Thoracic aorta (tissue), 2 donors: ENCODE measurements at places on chromosomes 1 and 21.

DNA sequence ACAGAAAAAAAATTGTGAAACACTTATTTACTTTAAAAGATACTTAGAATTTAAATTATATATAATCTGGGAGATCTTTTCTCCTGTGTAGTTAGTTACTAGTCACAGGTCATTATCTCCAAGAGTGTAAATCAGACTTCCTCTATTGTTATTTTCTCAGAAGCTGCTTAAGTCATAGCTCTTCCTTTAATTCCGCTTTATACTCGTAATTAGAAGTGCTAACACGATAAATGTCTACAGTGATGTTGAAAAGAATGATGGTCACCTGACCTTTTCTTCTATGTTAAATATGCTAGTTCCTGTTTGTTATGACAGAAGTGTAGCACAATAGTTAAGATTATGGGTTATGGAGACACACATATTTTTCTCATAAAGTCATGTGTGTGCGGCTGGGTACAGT, 123.6 kb downstream of the TGFB2 start:
- H3K4me1 ChIP-seq, result peaks cover 34% of the 10 kb centered on the region
- no peak for DNase-seq
- no peak overlapping the region for H3K27ac ChIP-seq
- H3K4me3 ChIP-seq, result no peak overlapping the region

DNA sequence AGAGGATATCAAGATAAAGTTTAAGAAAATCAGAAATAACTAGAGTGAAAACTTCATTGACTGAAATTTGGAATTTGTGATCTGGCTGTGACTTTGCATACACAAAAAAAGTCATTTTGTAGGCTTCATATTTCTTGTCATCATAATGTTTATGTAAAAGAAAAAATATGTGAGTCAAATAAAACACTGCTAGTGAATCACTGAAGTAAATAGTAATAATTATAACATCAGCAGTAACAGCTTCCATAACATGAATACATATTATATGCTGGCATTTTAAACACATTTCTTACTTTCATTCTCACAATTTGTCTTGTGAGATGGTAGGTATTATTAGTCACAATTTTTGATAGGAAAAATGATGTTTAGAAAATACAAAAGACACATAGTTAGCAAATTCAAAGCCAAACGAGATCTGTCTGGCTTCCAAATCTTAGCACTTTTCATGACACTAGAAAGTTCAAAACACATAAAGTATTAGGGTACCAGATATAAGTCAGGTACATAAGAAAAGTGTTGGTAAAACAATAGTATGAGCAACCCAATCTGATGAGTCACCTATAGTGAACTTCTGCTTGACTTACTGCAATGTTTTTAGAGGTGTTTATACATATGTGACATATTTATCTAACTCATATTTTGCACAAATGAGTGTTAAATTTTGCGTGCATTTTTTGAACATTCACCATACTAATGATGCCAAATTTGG, 241.0 kb upstream of the SNX7 start:
- DNase-seq, result no peak
- no peaks in the 10 kb centered on the region for H3K27me3 ChIP-seq
- H3K27ac ChIP-seq, result no peak overlapping the region

GRCh38 chr1:245772325-245772724, 617.5 kb downstream of the KIF26B start:
- H3K27me3 ChIP-seq, result no peaks in the 10 kb centered on the region
- DNase-seq, result no peak
- no peaks in the 10 kb centered on the region for H3K4me1 ChIP-seq
- H3K36me3 ChIP-seq, result no peaks in the 10 kb centered on the region
- H3K27ac ChIP-seq, result no peak overlapping the region

DNA sequence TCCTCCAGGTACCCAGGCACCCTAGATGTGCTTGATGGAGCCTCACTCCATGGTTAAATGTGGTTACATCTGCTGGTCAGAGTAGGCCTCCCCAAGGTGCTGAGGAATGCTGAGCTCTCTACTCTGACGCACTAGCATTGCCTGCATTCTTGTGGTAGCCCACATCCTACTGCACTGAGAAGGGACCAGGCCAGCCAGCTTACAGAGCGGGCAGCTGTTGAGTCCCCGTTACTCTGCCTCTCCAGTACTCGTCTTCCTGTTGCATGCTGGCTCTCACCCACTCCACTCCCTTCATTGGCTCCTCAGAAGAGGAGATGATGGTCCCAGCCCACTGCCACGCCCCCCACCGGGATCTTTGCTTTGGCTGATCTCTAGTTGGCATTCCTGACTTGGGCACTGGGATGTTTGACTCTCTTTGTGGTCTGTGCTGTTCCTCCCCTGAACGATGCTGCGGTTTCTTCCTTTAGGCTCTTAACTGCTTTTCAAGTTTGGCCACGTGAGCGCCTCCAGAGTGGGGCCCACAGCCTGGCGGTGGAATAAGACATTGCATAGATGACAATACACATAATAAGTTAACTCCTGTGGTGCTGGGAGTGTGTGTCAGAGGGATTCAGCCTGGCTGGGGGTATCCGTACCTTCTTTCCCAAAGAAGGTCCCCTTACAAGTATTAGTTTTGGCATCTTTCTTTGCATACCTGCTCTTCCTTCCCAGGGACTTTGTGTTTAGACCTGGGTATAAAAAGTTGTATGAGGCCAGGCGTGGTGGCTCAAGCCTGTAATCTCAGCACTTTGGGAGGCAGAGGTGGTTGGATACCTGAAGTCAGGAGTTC, 18.6 kb downstream of the AZIN2 start:
- no peaks in the 10 kb centered on the region for H3K27me3 ChIP-seq
- DNase-seq, result no peak
- H3K27ac ChIP-seq, result peak overlapping the region; percentile 5
- H3K36me3 ChIP-seq, result no peaks in the 10 kb centered on the region
- H3K4me1 ChIP-seq, result no peaks in the 10 kb centered on the region

GRCh38 chr1:114696810-114697209, 1.5 kb upstream of the AMPD1 start:
- H3K36me3 ChIP-seq, result no peaks in the 10 kb centered on the region
- no peak overlapping the region for H3K4me3 ChIP-seq
- no peak overlapping the region for H3K27ac ChIP-seq
- no peaks in the 10 kb centered on the region for H3K4me1 ChIP-seq

GRCh38 chr1:234726359-234726943, 116.5 kb upstream of the IRF2BP2 start:
- peak overlapping the region; percentile 96 for H3K27ac ChIP-seq
- no peak for DNase-seq
- no peaks in the 10 kb centered on the region for H3K27me3 ChIP-seq
- H3K36me3 ChIP-seq, result no peaks in the 10 kb centered on the region
- no peak overlapping the region for H3K4me3 ChIP-seq
- peaks cover 57% of the 10 kb centered on the region for H3K4me1 ChIP-seq

DNA sequence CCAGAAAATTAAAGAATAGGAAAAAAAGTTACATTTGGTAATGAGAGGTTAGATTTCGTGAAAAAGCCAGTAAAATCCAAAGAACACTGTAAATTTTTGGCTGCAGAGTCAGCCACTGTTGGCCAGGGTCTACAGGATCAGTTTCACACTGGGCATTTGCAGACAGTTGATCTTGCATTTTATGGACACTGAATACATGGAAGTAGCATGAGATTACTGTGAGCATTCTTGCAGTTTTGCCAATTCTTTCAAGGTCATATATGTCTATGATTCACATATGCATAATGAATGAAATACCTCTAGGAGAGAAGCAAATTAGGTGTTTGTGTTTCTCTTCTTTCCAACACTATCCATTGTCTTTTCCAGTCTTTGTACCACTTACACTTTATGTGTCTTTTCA, 200.8 kb upstream of the DPYD start:
- no peaks in the 10 kb centered on the region for H3K4me1 ChIP-seq
- H3K4me3 ChIP-seq, result no peak overlapping the region
- DNase-seq, result no peak
- H3K27me3 ChIP-seq, result no peaks in the 10 kb centered on the region

DNA sequence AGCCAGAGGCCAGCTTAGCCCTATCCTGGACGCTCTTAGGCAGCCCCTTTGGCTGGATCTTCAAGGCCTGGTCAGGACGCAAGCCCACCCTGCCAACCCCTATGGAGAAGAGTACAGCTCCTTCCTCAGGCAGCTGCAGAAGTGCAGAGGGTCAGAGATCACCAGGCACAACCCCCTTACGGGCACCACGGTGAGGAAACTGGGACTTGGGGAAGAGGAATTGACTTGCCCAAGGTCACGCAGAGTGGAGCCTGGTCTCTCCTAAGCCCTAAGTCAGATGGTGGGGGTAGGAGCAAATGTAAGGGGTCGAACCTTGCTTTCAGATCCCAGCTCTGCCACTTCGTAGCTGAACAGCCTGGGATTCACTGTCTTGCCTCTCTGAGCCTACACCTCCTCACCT, 3.7 kb downstream of the E2F2 start:
- no peaks in the 10 kb centered on the region for H3K36me3 ChIP-seq
- H3K27me3 ChIP-seq, result no peaks in the 10 kb centered on the region
- H3K4me1 ChIP-seq, result peaks cover 26% of the 10 kb centered on the region
- no peak overlapping the region for H3K4me3 ChIP-seq
- no peak overlapping the region for H3K27ac ChIP-seq
- no peak for DNase-seq

DNA sequence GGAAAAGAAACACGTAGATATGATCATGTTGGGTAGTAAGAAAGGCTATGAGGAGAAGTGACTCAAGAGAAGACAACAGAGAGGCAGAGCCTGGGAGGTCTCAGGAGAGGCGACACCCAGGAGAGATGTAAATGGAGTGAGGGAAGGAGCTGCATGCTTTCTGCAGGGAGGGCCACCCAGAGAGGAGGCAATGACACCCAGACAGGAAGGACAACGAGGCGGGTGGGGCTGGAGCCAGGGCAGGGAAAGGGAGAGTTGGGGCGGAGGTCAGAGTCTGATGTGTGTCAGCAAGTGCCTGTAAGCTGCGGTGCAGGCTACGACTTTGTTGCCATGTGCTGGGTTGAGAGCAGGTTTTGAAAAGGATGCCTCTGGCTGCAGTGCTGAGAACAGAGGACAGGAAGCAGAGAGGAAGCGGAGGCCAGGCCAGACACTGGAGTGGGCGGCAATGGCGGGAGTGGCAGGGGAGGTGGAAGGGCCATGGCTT, 31.3 kb downstream of the SLC1A7 start:
- no peak overlapping the region for H3K27ac ChIP-seq
- DNase-seq, result no peak
- H3K27me3 ChIP-seq, result no peaks in the 10 kb centered on the region
- H3K4me3 ChIP-seq, result no peak overlapping the region
- peaks cover 47% of the 10 kb centered on the region for H3K4me1 ChIP-seq

- H3K4me3 ChIP-seq, result no peak overlapping the region
- no peaks in the 10 kb centered on the region for H3K4me1 ChIP-seq
- no peaks in the 10 kb centered on the region for H3K27me3 ChIP-seq
- no peak overlapping the region for H3K27ac ChIP-seq
- no peak for DNase-seq
Observed at GRCh38 chr21:20108016-20108415, 890.2 kb upstream of the NCAM2 start.

DNA sequence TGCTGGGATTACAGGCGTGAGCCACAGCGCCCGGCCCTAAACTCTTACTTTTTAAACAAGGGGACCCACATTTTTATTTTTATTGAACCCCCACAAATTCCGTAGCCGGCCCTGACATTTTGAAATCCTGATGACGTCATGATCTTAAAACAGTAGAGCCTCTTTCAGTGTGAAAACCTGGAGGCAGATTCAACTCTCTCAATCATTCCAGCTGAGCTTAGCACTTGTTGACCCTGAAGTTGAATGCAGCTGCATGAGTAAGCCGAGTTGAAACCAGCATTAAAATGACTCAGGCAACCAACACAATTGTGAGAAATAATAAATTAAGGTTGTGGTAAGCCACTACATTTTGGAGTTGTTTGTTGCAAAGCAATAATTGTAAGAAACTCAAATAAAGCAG, 93.9 kb upstream of the ADGRL4 start:
- no peaks in the 10 kb centered on the region for H3K27me3 ChIP-seq
- H3K4me3 ChIP-seq, result no peak overlapping the region
- H3K4me1 ChIP-seq, result peaks cover 6% of the 10 kb centered on the region
- no peaks in the 10 kb centered on the region for H3K36me3 ChIP-seq

DNA sequence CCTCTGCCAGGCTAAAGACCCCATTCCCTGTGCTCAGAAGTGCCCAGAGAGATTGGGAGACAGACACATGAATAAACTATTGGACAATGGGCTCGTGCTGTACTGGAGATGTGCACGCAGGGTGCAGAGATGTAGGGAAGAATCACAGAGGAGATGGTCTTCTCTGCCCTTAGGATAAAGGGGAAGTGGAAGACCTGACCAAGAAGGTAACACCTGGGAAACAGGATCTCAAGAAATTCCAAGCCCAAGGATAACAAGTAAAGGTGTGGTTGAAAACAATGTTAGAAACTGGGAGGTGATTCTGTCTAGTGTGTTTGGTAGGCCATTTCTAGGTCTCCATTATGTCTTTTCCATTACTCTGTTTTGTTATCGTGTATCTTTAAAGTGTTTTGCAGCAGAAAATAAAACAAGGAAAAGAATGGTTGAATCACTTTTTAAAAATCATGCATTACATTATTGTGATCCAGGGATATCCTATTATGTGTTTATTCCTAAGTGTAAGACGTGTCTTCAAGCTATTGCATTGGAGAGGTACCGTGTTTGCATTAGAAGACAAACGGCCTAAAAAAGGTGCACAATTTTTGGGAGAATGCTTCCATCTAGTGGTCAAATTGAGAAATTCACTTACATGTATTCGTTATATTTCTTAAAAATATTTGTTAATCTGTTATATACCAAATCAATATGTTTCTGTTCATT, 40.8 kb upstream of the KCTD3 start:
- no peak overlapping the region for H3K27ac ChIP-seq
- H3K36me3 ChIP-seq, result no peaks in the 10 kb centered on the region
- H3K4me3 ChIP-seq, result no peak overlapping the region
- no peak for DNase-seq
- H3K4me1 ChIP-seq, result no peaks in the 10 kb centered on the region

GRCh38 chr1:82704966-82705365, 904.2 kb downstream of the ADGRL2 start:
- no peak overlapping the region for H3K27ac ChIP-seq
- no peak for DNase-seq
- H3K4me3 ChIP-seq, result no peak overlapping the region

GRCh38 chr1:175792136-175792535, 48.7 kb upstream of the TNR start:
- no peak for DNase-seq
- H3K4me3 ChIP-seq, result no peak overlapping the region
- peaks cover 66% of the 10 kb centered on the region for H3K4me1 ChIP-seq
- no peaks in the 10 kb centered on the region for H3K27me3 ChIP-seq
- peak overlapping the region; percentile 87 for H3K27ac ChIP-seq

DNA sequence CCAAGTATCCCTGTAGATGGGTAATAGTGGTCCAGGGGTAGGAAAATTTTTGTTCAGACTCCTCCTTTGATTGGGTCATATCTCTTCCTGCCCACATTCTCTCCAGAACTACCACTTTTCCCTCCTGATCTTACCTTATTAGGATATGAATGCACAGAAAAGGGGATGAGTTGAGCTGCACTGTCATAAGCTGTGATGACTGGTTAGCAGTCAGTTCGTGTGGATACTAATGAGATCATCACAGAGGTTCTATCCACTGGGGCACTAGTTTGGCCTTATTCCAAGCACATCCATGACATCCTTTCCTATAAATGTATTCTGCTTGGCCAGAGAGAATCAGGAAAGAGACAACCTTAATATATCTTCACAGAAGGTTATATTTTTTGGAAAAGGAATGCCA, 22.1 kb upstream of the TBX15 start:
- H3K36me3 ChIP-seq, result no peaks in the 10 kb centered on the region
- H3K4me1 ChIP-seq, result peaks cover 17% of the 10 kb centered on the region
- no peak for DNase-seq
- H3K27me3 ChIP-seq, result peaks cover 10% of the 10 kb centered on the region
